ENCODE measurements at places on chromosomes 5 and 9.

- DNase-seq: no peak
Measured at GRCh38 chr9:27181381-27181780, 72.4 kb downstream of the TEK start.

GRCh38 chr5:72237879-72238278 lies 82.2 kb downstream of the MRPS27 start:
- no peak for DNase-seq

GRCh38 chr9:131302244-131303075 lies 12.9 kb downstream of the PLPP7 start:
- no peak for DNase-seq

GRCh38 chr5:30040488-30041118 lies 1152.9 kb upstream of the CDH6 start:
- DNase-seq: peak; percentile 37

DNA sequence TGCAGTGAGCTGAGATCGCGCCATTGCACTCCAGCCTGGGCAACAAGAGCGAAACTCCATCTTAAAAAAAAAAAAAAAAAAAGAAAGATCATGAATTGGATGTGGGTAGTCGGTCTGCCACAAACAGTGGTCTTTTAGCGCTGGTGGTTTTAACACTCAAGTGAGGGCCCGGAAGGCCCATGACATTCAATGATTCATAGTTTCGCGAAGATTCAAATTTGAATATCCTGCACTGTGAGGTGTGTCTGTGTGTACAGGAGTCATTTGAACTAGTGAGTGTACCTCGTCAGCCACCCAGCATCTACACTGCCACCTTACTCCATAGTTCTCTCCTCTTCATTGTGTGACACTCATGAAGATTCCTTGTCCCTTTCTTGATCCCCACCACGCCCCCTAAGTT lies 41.3 kb downstream of the CFAP77 start:
- DNase-seq: no peak

DNA sequence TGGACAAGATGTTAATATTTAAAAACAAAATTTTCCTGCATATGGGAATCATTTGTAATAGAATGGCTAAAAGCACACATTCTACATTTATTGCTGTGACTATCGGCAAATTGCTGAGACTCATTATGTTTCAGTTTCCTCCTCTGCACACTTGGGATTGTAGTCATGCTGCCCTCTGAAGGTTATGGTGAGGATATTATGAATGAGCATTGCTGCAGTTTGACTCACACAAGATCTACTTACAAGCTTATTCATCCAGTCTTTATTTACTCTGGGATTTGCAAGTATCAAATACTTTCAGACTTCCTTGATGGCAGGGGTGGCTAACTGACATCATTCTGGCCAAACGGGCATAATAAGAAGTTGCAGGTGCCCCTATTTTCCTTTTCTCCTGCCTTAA lies 9.5 kb upstream of the NFIL3 start:
- no peak for DNase-seq
